ENCODE measurements at places on chromosomes 3 and 15. TPM values are rescaled to one million over a fixed set of nuclear protein-coding genes. Genes with fewer than 3 reads are reported as not detected.
A peak's percentile ranks its signal among the peaks of the same experiment; 100 is the strongest.

DNA sequence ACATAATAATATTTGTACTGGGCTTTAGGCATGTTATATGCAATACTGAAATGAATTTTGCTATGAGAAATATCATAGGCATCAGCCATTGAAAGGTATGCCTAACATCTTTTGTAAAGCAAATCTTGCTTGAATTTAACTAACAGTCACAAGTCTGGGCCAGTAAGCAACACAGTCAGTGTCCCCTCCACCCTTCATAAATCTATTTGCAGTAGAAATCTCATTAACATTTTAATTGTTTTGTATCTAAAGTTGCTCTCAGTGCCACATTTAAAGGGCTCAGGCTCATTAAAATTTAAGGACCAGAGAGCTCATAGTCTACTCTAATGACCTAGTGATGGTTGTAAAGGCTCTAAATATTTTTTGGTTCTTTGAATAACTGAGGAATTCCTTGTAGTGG lies 167.2 kb upstream of the GOLIM4 start:
- DNase-seq: no peak
- no peak overlapping the region for H3K27ac ChIP-seq
- no peaks in the 10 kb centered on the region for H3K27me3 ChIP-seq
- H3K36me3 ChIP-seq: no peaks in the 10 kb centered on the region
- H3K4me1 ChIP-seq: no peaks in the 10 kb centered on the region

DNA sequence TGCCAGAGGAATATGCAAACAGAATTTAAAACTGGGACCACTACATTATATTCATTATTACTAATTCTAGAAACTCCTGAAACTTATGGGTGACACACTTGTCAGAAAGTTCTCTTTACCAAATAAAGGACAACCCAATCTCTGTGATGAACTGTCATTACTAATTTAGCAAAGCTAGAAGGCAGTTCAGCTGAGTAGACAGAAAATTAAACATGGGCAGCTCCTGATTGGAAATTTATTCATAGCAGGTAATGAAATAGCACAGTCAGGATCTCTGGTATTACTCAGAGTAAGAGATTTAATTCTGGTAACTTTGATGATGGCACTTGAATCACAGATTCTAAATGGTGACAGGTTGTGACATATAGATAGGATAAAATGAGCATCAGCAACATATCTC lies 123.0 kb downstream of the GBE1 start:
- no peaks in the 10 kb centered on the region for H3K4me1 ChIP-seq
- no peak for DNase-seq
- H3K36me3 ChIP-seq: peaks cover 7% of the 10 kb centered on the region
- H3K4me3 ChIP-seq: no peak overlapping the region
- no peaks in the 10 kb centered on the region for H3K27me3 ChIP-seq

DNA sequence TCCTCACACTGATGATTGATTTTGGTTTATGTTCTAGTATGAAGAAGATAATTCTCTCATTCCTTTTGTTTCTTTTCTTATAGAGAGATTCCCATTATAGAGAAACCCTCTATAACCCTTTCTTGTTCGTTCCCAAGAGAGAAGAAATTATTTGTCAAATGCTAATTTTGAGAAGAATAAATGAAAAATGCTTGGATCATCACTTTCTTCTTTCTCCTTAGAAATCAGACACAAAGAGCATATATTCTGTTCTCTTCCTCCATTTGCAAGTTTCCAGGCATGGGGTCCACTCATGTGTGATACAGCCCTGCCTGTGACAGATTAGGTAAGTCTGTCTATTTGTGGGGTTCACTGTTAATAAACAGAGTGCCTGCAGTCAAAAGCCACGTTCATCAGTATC lies 222.6 kb upstream of the NECTIN3 start:
- no peak overlapping the region for H3K4me3 ChIP-seq
- no peak for DNase-seq
- H3K27me3 ChIP-seq: peaks cover 2% of the 10 kb centered on the region
- H3K4me1 ChIP-seq: no peaks in the 10 kb centered on the region
- H3K36me3 ChIP-seq: no peaks in the 10 kb centered on the region

Gene BMF
- 2.2 TPM for total RNA-seq

DNA sequence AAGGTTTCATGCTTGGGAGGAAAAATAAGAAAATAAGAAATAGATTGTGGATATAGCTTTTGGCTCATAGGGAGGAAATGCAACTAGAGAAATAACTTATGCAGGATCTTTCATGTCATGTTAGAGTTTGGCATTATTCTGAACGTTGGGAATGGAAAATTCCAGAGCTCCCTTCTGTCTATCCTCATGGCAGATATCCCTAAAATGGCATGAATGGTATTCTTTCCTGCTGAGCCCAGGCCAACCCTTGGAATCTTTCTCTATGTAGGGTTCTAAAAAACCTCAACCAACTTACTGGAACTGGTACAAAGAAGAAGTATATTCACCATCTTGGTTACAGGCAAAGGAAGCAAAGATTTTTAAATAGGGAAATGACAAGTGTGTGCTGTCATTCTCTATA lies 212.5 kb downstream of the CHST2 start:
- no peaks in the 10 kb centered on the region for H3K27me3 ChIP-seq
- no peaks in the 10 kb centered on the region for H3K4me1 ChIP-seq
- H3K4me3 ChIP-seq: no peak overlapping the region
- H3K27ac ChIP-seq: no peak overlapping the region

Gene AADACL2
- not detected for total RNA-seq

Gene CHRD
- total RNA-seq: not detected

DNA sequence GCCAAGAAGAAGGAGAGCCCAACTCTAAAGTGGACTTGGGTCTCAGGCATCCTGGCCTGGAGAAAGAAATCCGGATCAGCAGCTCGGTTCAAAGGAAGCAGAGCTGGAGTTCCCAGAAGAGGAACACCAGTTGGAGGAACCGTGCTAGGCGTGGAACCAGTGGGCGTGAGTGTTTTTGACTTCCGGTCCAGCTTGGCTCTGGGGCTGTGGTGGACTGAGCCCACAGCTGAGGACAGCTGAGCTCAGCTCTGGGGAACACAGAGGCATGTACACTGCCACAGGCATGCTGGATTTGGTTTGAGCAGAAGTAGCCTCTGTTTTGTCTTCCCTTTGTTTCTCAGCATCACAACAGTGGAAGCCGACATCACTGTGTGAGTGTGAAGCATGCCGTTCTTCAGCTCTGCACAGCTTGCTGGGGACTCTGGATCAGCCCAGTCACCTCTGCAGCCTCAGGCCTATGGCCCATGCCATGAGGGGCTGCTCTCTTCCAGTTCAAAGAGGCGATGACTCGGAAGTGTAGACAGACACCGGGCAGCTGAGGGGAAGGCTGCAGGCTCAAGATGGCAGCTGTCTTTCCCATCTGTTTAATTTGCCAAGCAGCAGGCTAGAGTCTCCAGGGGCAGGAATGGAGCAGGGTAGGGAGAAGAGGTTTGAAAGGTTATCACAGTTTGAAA lies 185.8 kb upstream of the UBE3A start:
- no peaks in the 10 kb centered on the region for H3K4me1 ChIP-seq
- no peak for DNase-seq
- H3K27me3 ChIP-seq: peaks cover 3% of the 10 kb centered on the region
- no peak overlapping the region for H3K27ac ChIP-seq
- H3K36me3 ChIP-seq: no peaks in the 10 kb centered on the region

DNA sequence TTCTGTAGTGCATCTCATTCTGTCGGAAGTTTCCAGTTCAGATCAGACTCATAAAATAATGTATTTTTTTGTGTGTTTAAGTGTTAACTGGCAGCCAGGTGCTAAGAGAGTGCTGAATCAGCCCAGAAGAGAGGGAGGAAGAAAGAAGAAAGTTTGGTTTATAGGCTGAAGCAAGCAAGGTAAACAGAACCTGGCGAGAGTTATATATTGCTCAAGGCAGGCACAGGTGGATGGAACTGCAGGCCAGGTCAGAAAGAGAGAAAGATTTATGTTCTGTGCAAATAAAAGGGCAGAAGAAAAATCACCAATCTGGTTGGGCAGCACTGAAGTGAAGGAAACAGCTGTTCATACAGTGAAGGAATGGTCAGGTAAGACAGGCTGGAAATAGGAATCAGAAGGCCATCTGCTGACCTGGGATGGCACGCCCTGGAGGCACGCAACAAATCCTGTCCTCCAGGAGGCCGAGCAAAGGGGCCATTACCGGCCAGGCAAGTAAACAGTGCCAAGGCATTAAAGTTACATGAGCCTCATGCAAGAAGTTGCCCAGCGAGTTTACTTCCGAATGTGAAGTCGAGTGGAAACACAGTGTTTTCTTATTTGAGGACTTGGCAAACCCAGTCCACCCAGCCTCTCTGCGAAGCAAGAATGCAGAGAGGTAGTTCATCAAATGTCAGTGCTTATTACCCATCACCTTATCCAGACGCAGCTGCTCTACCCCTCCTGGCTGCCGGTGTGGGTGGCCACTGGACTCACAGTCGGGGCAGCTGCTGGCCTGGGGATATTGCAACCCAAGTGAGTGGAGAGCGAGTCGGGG lies 309.8 kb downstream of the VPS13C start:
- H3K27me3 ChIP-seq: peaks cover 2% of the 10 kb centered on the region

Gene TMF1
- total RNA-seq: 47.5 TPM

DNA sequence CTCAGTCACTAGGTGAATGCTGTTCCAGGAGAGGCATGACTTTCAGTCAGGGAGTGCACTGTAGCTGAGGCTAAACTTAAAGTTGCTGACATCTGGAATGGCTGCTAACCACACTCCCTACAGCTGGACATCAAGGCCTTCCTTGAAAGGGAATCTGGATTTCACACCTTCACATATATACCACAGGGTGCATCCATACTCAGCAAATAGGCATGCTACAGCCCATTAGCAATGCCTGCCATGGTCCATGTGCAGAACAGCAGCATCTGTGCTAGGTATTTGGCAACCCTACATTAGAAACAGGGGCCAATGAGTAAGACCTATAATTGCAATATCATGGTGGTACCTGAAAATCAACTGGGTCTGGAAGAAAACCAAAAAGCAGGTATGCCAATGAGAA lies 74.8 kb downstream of the SNTN start:
- H3K4me1 ChIP-seq: no peaks in the 10 kb centered on the region
- DNase-seq: no peak
- H3K27ac ChIP-seq: no peak overlapping the region
- no peak overlapping the region for H3K4me3 ChIP-seq

DNA sequence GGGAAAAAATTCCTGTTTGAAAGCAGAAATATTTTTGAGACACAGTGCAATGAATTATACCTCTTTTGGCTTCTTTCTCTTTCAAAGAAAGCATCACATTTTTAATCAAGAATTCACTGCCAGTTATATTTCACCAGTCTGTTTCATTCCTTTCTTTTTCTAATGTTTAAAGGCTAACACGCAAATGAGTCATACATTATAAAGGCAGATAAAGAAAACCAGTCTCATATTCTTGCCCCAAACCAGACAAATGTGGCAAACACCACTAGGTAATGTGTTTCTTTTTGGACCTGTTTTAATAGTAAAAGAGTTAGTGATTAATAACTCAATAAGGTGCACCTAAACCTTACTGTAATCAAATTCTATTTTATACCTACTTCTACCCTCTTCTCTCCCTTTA lies 83.8 kb downstream of the PLOD2 start:
- DNase-seq: no peak
- no peaks in the 10 kb centered on the region for H3K36me3 ChIP-seq
- H3K4me3 ChIP-seq: no peak overlapping the region
- no peaks in the 10 kb centered on the region for H3K4me1 ChIP-seq
- H3K27ac ChIP-seq: no peak overlapping the region

DNA sequence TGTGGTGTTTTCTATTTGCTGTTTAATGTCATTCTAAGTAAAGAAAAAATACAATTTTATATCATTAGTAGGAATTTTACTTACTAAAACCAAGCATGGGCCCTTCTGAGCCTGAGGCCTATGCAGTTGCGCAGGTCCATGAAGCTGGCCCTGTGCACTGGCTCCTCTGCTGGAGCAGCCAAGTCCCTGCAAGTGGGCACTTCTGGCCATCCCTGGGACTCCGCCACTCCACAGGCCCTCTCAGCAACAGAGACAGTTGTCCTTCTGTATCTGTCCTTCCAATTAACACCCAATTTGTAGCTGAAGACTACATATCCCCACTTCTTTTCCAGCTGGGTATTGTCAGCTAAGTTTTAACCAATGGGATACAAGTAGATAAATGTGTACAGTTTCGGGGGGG lies 49.9 kb upstream of the RYK start:
- no peak overlapping the region for H3K27ac ChIP-seq
- no peaks in the 10 kb centered on the region for H3K36me3 ChIP-seq
- H3K4me1 ChIP-seq: no peaks in the 10 kb centered on the region
- no peak overlapping the region for H3K4me3 ChIP-seq
- H3K27me3 ChIP-seq: peaks cover 45% of the 10 kb centered on the region
- no peak for DNase-seq

DNA sequence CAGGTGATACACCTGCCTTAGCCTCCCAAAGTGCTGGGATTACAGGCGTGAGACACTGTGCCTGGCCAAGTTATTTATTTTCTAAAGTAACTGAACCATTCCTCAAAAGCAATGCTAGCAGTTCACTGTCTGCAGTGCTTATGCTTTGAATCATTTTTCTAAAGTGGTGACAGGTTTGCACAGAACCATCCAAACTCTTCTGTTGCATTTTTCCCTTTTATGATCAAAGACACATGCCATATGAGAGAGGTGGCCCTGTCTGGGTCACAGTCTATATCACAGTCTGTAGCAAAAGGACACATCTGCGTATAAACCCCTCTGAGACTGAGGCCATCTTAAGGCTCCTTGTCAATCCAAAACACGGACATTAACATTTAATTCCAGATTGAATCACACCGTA lies 17.2 kb downstream of the CDCP1 start:
- peaks cover 27% of the 10 kb centered on the region for H3K4me1 ChIP-seq
- peaks cover 19% of the 10 kb centered on the region for H3K36me3 ChIP-seq
- H3K27ac ChIP-seq: no peak overlapping the region
- H3K4me3 ChIP-seq: no peak overlapping the region
- DNase-seq: no peak

DNA sequence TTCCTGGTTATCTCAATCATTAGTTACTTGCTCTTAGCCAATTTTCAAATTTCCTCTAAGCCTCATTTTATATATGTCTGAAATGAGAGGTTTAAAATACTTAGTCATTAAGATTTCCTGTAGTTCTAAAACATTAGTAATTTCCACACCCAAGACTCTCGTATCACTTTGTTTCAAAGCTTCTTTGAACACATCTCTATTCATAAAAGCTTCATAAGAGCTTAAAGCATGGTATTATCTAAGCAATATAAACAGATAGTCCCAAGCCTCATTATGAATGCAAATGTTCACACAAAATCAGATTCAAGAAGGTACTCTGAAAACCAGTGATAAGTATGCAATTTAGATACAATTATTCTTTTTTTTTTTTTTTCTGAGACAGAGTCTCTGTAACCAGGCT lies 217.0 kb downstream of the FMN1 start:
- H3K36me3 ChIP-seq: no peaks in the 10 kb centered on the region
- no peak overlapping the region for H3K27ac ChIP-seq
- H3K27me3 ChIP-seq: peaks cover 6% of the 10 kb centered on the region
- H3K4me3 ChIP-seq: no peak overlapping the region

DNA sequence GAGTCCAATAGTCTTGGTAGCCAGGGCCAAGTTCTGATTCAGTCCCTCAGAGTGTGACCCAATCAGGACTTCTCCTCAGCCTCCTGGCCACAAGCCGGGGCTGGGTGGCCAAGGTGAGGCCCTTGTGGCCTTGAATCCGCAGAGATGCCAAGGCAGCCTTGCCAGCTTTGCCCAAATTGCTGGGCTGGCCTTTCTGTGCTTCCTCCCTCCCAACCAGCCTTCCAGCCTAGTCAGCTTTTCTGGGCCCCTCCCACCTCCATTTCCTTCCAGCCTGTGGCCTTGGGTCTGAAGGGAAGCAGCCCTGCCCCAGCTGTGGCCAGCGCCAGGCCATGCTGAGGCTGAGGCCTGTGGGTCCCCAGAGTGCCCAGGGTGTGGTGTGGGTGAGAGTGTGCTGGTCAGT lies 34.3 kb upstream of the ANKDD1A start:
- H3K27ac ChIP-seq: peak overlapping the region; percentile 75
- no peaks in the 10 kb centered on the region for H3K27me3 ChIP-seq
